Activated naive CD8-positive, alpha-beta T cell treated with anti-CD3 and anti-CD28 coated beads, Interleukin-2, amount 10 ng/mL, durations not matched to agents 7 days and 5 days (primary cell): ENCODE measurements at places on chromosomes 6 and 20.

GRCh38 chr20:50569864-50570836 lies 60.0 kb downstream of the PTPN1 start:
- DNase-seq = no peak

DNA sequence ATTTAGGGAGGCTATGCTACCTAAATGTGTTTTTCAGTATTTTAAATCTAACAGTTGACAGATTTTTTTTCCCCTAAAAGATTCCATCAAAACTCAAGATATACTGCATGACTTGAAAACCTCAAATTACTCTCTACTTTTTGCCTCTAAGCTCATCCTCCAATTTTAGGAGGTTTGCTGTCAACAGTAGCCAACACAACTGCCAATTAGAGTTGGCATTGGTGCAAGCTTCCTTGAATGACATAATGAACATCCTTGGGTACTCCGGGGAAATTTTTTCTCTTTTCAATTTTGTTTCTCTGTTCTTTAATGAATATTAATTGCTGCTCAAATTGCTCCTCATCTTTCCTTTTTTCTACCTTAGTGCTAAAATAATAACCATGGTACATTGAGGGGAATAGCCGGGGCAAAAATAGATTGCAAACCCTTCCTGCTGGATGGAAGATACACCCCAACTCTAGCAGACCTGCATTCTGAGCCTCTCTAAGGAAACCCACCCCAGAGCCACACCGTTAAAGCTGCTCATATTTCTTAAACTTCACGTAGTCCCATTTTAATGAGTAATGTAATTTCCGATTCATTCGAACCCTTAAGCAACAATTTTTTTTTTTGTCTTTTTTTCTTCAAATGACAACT lies 34.3 kb downstream of the SLC22A23 start:
- DNase-seq = no peak

GRCh38 chr6:33888664-33889200 lies 84.9 kb upstream of the MLN start:
- no peak for DNase-seq

GRCh38 chr6:147867433-147868226 lies 359.1 kb downstream of the SAMD5 start:
- no peak for DNase-seq

DNA sequence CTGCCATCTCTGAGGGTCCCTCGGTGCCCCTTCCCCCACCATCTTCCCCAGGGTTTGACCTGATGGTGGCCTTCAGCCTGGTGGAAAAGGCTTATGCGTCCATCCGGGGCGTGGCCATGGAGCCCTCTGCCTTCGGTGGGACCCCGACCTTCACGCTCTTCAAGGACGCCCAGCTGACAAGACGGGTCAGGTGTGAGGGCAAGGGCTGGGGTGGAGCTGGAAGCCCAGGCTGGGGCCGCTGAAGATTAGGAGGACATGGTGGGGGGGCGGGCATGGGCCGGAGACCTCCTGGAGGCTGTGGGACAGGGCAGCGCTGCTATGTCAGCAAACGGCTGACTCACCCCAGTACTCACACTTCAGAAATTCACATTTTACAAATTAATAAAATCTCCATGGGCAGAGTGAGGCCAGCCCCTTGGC lies 23.5 kb downstream of the COL20A1 start:
- DNase-seq = peak; percentile 17

- peak; percentile 27 for DNase-seq
Observed at GRCh38 chr6:146543940-146544615, 445 bp downstream of the RAB32 start.

DNA sequence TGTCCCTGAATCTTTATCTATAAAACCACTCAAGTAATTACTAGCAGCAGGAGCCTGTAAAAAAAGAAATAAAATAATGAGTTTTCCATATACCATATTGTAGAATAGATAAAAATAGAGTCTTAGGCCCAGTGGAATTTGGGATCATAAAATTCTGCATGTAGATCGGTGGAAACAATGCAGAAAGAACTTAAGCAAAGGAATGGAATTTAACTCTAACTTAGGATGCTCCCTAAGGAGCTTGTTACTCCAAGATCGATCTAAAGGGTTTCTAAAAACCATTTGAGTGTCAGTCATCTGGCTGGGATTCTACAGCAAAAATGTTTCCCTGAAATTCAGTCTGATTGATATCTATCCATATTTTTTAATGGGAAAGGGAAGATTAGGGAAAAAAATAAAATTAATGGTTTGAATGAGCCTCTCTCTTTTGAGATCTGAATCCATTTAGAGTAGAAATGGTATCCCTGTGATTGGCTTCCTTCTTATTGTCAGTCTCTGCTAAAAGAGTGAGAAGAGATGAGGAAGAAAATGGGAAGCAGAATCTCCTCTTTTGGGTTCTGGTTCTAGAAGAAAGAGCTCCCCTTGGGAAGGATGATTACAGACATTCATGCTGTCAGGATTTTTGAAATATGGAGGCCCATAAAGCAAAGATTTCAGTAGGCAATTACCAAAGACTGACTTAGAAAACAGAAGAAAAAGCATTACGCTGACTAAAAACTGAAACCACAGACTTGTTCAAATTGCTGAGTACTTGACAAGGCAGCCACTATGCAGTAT lies 564.3 kb upstream of the MARCKS start:
- DNase-seq = no peak

DNA sequence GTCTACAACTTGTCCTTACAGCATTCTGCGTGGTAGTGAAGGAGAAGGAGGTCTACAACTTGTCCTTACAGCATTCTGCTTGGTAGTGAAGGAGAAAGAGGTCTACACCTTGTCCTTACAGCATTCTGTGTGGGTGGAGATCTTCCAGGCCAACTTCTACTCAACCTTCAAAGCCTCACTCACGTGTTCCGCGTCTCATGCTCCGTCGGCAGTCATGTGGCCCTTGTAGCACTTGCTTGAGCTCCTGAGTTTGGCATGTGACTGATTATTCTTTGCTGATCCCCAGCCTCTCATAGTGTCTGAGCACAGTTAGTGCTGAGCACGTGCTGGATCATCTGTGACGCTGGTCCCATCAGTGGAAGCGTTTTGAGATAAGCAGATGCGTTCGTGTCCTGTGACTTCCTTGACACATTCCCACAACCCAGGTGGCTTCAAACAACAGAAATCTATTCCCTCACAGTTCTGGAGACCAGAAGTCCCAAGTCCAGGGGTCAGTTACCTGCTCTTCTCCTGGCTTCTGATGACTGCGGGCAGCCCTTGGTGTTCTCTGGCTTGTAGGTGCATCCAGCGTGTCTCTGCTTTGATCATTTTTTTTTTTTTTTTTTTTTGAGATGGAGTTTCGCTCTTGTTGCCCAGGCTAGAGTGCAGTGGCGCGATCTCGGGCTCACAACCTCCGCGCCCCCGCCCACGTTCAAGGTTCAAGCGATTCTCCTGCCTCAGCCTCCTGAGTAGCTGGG lies 2.6 kb downstream of the SS18L1 start:
- no peak for DNase-seq

GRCh38 chr6:87702589-87702945 lies 534 bp upstream of the AKIRIN2 start:
- no peak for DNase-seq

GRCh38 chr6:120164531-120164930 lies 815.0 kb upstream of the MAN1A1 start:
- no peak for DNase-seq

DNA sequence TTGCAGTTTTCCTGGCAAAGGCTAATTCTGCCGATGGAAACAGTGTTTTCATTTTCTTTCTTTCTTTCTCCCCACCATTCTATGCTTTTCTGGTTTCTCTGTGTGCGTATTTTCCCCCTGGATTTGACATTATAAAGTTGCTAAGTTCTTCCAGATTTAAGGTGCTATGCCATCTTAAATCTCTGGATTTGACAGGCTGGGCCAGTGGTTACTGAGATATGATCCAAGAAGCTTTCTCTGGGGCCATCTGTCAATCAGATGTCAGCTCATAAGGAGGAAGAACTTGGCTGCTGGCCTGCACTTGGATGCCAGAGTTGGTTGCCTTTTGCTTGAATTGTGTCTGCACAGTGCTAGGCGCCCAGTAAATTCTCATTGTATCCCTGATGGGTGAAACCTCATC lies 39.7 kb downstream of the SLC2A10 start:
- DNase-seq = no peak

GRCh38 chr20:49894073-49894470 lies 21.3 kb downstream of the SPATA2 start:
- DNase-seq = no peak

DNA sequence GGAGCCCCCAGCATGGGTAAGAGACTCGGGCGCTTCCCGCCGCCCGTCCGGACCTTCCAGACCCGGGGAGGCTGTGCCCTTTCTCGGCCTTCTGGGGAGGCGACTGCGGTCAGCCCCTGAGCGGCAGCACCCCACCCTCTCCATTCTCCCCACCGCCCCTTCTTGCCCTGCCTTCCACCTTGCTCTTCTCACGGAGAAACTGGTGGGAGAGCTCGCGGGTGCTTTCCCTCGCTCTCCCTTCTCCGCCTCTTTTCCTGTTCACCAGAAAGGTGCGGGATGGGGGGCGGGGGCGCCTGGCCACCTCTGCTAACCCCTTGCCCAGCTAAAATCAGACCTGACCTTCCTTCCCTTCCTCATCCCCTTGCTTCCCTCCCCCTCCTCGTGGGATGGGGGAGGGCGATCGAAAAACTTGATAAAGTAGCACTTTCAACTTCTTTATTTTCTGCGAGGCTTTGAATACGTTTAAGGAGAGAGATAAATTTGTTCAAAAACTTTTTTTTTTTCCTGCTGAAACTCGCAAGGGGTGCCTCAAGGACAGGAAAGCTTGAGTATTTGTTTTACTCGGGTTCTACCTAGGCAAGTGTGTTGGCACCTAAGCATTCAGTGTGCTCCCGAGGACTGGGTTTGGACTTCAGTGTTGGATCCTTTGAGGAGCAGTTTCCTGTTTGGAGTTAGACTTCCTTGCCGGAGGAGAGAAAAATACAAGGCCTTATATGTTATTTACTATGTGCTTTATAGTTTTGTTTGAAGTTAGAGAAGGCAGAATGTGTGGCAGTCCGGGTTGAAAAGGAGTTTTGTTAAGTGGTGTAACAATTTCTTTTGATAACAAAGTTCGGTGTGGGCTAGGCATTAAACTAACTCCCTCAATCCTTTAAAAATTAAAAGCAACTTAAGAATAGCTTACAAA lies 897 bp downstream of the CD2AP start:
- DNase-seq = no peak

DNA sequence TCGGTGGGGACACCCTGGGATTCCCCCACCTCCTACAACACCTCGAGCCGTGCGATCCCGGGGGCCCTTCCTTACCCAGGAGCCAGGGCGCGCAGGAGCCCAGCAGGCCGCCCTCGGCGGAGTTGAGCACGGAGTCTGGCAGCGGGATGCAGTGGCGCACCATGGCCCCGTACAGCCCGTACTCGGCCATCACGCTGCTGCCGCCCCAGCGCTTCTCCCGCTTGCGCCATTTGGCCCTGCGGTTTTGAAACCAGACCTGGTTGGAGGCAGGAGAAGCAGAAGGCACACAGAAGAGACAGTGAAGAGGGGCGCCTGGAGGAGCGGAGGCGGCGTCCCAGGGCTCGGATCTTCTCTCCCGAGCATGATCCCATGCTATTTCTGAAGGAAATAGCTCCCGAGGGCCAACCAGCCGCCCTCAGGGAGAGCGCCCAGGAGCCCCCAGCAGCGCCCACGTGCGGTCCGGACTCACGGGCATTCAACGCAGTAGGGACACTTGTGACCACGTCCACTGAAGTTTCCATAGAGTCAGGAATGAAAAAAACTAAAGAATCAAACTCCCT lies 4.3 kb downstream of the VSX1 start:
- no peak for DNase-seq

DNA sequence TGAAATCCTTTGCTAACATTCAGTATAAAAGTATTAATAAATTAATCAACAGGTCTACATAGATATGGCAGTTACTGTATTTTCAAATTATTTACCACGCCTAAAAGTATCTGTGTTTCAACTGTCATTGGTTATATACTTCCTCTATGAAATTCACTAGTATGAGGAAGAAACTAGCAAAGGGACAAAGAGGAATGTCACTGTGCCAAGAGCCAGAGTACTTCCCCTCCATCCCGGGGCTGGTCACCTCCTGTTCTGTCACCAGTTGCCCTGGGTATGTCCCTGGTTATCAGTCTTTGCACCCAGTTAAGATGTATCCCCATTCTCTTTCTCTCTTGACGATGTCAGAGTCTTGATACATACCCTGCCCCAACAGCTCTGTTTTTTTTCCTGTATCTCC lies 476.8 kb upstream of the SOX4 start:
- no peak for DNase-seq

GRCh38 chr20:48656661-48657211 lies 171.1 kb downstream of the PREX1 start:
- no peak for DNase-seq

GRCh38 chr6:113095841-113096240 lies 748.7 kb downstream of the RFPL4B start:
- DNase-seq = no peak

DNA sequence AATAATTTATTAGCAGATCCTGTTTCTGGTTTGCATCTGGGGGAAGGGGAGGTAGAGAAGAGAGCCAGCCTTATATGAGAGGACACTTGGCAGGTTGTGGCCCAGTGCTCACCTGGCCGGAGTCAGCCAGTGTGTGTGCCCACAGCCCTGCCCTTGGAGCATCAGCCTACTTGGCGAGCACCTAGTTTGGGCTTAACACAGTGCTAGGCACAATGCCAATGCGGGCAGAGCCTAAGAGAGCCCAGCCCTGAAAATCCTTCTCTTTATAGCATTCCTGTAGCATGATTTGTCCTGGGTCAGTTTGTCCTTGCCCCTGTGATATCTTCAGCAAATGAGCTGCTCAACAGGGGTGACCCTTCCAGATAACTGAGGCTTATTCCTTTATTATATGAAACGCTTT lies 73.0 kb downstream of the SLX4IP start:
- DNase-seq = no peak

GRCh38 chr6:74734901-74735300 lies 471.0 kb downstream of the COL12A1 start:
- no peak for DNase-seq

DNA sequence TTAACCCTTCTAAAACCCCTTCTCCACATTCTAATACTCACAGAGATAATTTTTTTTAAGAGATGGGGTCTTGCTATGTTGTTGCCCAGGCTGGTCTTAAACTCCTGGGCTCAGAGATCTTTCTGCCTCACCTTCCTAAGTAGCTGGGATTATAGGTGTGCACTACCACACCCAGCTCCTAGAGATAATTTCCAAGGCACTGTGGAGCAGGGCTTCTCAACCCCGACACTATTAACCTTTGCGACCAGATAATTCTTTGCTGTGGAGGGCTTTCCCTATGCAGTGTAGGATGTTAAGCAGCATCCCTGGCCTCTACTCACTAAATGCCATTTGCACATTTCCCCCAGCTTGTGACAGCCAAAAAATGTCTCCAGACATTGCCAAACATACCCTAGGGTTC lies 8.8 kb upstream of the RREB1 start:
- DNase-seq = no peak

DNA sequence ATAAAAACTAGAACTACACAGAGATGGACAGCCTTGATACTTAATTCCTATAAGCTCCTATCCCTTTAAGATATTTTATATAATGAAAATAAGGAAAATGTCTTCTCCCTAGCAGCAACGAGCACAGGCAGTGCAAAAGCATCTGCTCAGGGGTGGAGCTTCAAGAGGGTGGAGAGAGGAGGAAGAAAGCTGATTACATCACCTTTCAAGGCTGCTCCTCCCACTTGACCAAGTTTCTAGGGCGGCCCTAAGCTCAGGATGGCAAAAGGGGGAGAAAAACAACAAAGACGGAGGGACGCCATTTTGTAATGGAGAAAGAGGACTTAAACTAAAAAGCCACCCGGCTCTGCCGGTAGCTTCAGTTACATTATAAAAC lies 2.2 kb downstream of the PPP1R10 start:
- peak; percentile 55 for DNase-seq
